ENCODE measurements at places on chromosomes 11 and 22. TPM values are rescaled to one million over a fixed set of nuclear protein-coding genes. Genes with fewer than 3 reads are reported as not detected.

GRCh38 chr11:114178656-114179055 lies 117.5 kb upstream of the NNMT start:
- DNase-seq, result no peak

- DNase-seq, result peak; percentile 61
Measured at GRCh38 chr11:77073328-77074001, 6.7 kb downstream of the CAPN5 start.

PRG2 gene
- total RNA-seq, result not detected

- no peak for DNase-seq
Measured at GRCh38 chr11:2169005-2169378, 2.6 kb downstream of the TH start.

OR5A1 gene
- total RNA-seq, result not detected

DNA sequence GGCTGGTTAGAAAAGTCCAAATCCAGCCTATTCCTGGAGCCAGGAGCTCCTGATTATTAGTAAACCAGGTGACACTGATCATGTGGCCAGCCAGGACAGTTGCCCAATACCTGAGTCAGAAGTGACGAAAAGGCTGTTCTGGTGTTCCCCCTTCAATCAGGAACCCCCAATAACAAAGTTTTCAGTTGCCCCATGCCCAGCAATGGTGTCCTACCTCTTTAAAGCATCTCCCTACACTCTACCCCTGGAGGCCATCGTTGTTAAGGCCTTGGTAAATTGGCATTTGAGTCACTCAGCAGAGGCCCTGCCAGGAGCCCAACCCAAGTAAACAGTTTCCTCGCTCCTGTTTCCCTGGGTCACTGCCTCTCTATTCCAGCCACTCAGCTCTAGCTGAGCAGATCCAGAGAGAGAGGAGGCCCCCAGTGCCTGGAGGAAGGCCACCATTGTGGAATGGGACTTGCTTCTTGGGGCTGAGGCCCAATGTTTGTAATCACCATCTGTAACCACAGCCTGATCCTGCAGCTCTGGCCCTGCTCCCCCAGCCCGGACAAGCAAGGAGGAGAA lies 25.0 kb downstream of the ARHGAP1 start:
- no peak for DNase-seq

DNA sequence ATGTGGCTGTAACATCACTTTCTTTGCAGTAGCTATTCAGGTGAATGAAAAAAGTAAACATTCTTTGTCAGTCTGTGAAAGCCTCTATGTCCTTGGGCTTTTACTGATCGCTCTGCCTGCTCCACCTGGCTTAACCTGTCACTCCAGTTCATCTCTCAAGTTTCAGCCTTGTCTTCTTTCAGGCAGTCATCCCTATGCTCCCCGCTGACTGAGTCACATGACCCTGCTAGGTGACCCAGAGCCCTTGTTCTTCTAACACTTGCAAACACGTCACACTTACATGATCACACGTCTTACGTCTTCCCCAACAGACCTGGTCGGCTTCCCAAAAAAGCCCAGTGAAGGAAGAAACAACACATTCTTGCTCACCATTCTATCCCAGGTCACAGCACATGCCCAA lies 499.3 kb upstream of the TENM4 start:
- no peak for DNase-seq
